Activated T-helper 1 cell treated with anti-CD3 and anti-CD28 coated beads, Interleukin-2, amount 50 U/mL, for 16 hours (primary cell): ENCODE measurements at places on chromosomes 11 and 22.

- no peak for DNase-seq
These were observed 5.3 kb downstream of the KCNE3 start for GRCh38 chr11:74462009-74462408.

DNA sequence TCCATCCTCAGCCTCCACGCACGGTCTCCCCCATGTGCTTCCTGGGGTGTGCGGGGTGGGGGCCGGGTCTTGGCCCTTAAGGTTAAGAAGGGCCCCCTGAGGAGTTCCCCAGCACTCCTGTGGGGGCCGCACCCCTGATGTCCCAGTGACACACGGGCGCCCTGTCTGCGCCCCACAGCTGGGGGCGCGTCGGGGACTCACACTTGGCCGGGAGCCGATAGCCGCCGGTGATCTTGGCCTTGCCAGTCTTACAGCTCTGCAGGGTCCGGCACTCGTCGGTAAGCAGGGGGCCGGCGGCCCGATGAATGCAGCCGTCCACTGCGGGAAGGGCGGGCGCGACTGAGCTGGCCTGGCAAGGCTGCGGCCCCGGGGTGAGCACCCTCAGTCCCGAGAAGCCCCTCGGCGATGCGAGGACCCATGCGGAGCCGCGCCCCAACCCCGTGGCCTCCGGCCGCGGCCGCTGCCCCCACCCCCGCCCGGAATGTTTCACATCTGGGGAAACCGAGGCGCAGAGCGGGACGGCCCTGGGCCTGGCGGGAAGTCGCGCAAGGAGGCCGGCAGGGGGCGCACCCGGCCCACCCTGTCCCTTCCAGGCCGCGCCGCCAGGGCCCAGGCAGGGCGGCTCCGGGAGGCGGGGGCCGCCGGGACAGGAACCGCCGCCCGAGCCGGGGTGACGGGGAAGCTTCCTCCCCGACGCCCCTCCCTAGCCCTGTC lies 13.9 kb downstream of the OTUB1 start:
- DNase-seq: peak; percentile 50

GRCh38 chr11:69252490-69252837 lies 41.5 kb upstream of the MYEOV start:
- no peak for DNase-seq

GRCh38 chr11:133991101-133991500 lies 34.3 kb upstream of the IGSF9B start:
- DNase-seq: no peak

GRCh38 chr11:7306900-7307299 lies 55.2 kb downstream of the SYT9 start:
- DNase-seq: no peak

DNA sequence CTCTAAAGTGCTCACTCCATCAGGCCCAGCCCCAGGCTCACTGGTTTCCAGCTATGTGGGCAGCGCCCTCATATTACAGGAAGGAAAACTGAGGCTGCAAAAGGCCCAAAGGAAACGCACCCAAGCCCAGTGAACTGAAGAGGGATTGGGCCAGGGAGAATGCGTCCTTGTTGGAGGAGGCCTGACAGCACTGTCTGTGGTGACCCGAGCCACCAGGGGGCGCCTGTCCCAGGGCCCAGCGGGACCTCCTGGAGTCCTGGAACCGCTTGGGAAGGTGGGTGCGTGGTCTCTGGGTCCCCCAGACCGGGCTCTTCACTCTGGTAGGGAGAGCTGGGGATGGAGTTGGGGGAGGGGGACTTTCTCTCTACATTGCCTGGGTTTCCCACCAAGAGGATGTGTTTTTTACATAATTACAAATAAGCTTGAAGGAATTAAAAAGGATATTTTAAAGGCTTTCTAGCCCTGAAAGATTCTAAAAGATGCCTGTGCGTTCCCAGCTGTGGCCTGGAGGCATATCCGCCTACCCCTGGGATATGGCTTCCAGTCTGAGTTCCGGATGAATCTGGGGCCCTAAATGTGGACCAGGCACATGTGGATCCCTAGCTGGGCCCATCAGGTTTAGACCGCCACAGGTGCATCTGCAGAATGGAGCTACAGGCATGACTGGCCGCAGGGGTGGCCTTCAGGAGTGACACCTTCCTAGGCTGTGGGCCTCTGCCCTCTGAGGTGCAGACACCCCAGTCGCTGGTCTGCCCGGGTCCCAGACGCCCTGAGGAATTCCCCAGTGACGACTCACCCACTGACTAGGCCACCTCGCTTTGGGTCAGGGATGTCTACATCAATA lies 4.2 kb downstream of the SPI1 start:
- DNase-seq: peak; percentile 83

DNA sequence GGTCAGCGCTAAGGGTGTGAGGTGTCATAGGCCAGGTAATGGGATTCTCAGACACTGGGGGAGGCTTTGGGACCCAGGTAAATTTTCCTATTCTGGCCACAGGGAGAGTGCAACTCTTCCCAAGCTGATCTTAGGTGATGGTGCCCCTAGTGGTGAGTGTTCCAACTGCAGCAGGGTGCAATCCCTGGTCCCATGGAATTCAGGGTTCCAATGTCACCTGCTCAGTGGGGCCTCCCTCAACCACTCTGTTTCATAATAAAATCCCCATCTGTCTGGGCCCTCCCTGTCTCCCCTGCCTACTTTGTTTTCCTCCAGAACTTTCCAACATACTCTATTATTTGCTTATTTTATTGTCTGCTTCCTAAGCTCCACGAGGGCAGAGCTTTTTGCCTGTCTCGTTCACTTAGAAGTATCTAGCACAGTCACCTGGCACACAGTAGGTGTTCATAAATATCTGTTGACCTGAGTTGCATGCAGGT lies 2.9 kb upstream of the SGSM1 start:
- peak; percentile 30 for DNase-seq

GRCh38 chr22:34847072-34847471 lies 218.9 kb upstream of the ISX start:
- DNase-seq: no peak

DNA sequence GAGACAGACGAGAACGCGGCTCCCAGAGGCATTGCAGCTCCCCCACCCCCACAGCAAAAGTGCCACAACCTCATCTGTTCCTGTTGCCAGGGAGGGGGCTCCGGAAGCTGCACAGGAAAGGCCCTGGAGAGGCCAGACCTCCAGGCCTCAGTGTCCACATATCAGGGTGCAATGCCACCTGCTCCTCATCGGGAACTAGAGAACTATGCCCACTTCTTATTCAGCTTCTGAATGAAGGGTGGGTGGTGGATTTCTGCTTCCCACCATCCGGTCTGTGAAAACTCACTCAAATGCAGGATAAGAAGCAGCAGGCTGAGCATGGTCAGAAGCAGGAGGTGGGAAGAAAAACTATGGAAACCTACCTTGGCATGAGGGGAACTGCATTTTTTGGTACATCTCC lies 105.9 kb downstream of the MED15 start:
- DNase-seq: no peak

GRCh38 chr11:86803136-86804045 lies 3.0 kb downstream of the PRSS23 start:
- DNase-seq: no peak

GRCh38 chr11:27740362-27741013 lies 40.2 kb upstream of the BDNF start:
- no peak for DNase-seq

DNA sequence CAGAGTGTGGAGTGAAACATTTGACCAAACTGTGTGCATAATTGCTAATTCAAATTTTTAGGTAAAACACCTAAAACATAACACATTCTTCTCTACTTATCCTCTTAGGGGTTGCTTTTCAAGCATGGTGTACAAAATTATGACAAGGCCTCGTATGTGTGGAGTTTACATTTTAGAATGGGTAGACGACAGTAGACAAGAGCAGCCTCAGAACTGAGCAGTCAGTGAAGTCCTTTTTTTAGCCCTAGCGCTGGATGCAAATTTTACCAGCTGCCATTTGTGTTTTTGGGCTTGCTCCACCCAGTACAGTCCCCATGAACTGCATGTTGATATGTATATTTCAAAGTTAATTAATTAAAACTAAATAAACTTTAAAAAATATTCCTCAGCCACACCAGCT lies 64.7 kb upstream of the TOP3B start:
- DNase-seq: no peak
